ENCODE measurements at places on chromosomes 7 and 10. TPM values are rescaled to one million over a fixed set of nuclear protein-coding genes. Genes with fewer than 3 reads are reported as not detected.

GRCh38 chr10:96509017-96509641, 4.6 kb downstream of the TLL2 start:
- no peak for DNase-seq

GRCh38 chr7:51927738-51928137, 611.1 kb upstream of the COBL start:
- no peak for DNase-seq

GRCh38 chr10:74122060-74122459, 28.6 kb downstream of the AP3M1 start:
- no peak for DNase-seq

- DNase-seq = no peak
Observed at GRCh38 chr7:133076142-133076541, 5.7 kb downstream of the CHCHD3 start.

DNA sequence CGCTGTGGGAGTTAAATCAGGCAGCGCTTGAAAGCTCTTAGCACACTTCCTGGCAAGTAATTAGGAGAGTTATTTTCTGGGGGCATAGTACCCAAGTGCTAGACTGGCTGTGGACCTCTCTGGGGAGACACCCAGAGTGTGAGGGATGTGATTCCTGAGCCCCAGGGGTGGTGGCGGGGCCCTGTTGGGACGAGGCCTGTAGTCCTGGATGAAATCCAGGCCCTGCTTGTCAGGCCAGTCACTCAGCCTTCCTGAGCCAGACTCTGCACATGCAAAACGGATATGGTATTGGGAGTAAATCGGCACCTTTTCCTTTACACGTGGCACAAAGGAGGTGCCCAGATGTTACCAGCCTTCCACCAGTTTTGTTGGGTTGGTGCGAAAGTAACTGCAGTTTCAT, 31.2 kb downstream of the TRRAP start:
- no peak for DNase-seq

- no peak for DNase-seq
Observed at GRCh38 chr7:111750878-111751277, 188.6 kb upstream of the IMMP2L start.

DNA sequence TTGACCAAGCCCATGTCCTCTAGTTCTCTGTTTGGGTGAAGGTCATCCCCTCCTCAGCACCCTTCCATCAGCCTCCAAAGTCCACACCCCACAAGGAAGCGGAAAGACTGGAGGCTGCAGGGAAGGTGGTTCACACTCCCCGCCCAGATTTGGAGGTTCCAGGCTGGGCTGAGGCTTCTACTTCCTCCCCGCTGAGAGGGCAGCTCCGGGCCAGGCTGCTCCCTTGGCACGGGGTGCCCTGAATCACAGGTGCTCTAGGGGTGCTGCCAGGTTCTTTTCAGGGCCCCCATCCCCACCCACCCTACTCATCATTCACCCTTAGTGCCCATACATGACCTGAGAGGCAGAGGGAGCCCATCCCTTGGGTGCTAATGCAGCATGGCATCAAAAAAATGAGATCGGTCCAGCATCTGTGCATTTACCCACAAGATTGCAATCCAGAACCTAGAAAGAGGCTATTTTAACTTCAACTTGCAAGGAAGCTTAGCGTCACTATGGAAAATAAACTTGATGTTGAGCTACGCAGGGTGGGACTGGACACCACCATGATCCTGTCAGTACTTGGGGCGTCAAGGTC, 47.3 kb upstream of the ZMIZ1 start:
- no peak for DNase-seq

- no peak for DNase-seq
Observed at GRCh38 chr10:114042895-114043531, 653 bp upstream of the ADRB1 start.

AKR1C4 gene
- not detected for total RNA-seq

ABCB1 gene
- total RNA-seq = 2.7 TPM

DOCK1 gene
- total RNA-seq = 0.05 TPM

CUZD1 gene
- 3.4 TPM for total RNA-seq

CFAP69 gene
- not detected for total RNA-seq
